ENCODE measurements at places on chromosomes 7 and 10. TPM values are rescaled to one million over a fixed set of nuclear protein-coding genes. Genes with fewer than 3 reads are reported as not detected.

Gene NIPSNAP2
- total RNA-seq = 56.7 TPM

Gene SPDYE1
- total RNA-seq = not detected

Gene RNF32
- 0.43 TPM for total RNA-seq

Gene TRA2A
- 86.5 TPM for total RNA-seq

Gene PRDX3
- 203 TPM for total RNA-seq

Gene PRKG1
- total RNA-seq = not detected

Gene GARIN1A
- not detected for total RNA-seq

Gene OR13A1
- not detected for total RNA-seq

Gene GPC2
- total RNA-seq = 4.3 TPM

Gene GFRA1
- not detected for total RNA-seq

DNA sequence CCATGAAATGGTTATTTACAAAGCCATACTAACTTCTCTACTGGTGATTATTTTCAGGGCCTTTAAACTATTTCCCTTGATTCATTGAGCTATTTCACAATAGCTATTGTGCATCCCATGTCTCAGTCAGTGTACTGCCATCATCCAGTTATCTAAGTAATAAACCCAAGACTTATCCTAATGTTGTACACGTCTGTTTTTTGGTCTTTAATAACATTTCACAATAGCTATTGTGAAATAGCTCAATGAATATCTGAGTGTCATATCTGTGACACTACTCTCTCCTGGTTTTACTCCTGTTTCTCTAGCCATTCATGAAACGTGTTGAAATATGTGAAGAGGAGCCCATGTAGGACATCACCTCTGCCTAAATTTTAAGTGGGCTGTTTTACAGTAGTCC lies 36.5 kb upstream of the TMEM140 start:
- DNase-seq = no peak

GRCh38 chr10:34339816-34340553 lies 475.1 kb downstream of the PARD3 start:
- no peak for DNase-seq

DNA sequence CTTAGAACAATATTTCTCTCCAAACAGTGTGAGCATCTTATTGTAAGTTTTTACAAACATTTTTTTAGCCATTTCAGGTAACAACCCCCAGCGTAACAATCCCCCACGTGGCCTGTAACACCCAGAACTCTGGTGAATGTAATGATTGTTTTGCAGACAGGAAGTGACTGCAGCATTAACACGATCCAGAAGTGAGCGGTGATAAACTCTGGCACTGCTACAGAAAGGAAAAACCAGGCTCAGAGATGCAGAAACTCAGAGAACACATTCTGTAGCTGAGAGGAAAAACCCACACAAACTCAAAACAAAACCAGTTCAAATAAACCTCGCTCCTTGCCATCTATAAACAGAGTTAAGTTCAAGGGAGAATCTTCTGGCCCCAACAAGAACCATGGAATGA lies 285.7 kb downstream of the FGFR2 start:
- no peak for DNase-seq

GRCh38 chr7:133693281-133693680 lies 433.9 kb upstream of the LRGUK start:
- no peak for DNase-seq

- no peak for DNase-seq
Observed at GRCh38 chr10:11110539-11110938, 92.9 kb downstream of the CELF2 start.

DNA sequence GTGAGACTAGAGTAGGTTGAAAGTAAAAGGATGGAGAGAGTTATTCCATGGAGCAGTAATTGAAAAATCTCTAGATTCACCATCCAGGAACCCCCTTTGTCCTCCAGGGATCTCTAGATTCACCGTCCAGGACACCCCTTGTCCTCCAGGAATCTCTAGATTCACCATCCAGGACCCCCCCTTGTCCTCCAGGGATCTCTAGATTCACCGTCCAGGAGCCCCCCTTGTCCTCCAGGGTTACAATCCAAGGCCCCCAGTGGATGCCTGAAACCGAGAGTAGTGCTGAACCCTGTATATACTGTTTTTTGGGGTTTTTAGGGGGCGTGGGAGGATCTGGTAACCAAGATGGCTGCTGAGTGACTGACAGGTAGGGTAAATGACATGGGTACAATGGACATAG lies 38.3 kb upstream of the PPP2R2D start:
- no peak for DNase-seq

DNA sequence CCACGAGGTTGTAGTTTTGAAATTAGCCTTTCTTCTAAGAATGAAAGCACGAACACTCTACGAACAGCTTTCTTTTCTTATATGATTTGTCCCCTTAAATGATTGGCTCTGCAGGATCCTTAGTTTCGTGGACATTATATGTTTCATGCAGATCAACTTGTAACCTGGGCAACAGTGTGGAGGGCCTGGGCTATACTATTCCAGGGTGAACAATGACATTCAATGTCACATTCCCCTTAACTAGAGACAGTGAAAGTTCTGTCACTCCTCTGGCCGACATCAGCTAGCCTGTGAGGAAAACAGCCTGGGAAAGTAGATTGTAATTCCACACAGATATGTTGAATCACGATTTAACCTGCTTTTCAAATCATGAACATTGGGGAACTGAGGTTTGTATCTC lies 23.4 kb downstream of the TAS2R16 start:
- DNase-seq = no peak

GRCh38 chr10:19247843-19248242 lies 199.2 kb downstream of the MALRD1 start:
- DNase-seq = no peak

GRCh38 chr10:326894-327635 lies 191.8 kb downstream of the ZMYND11 start:
- no peak for DNase-seq

DNA sequence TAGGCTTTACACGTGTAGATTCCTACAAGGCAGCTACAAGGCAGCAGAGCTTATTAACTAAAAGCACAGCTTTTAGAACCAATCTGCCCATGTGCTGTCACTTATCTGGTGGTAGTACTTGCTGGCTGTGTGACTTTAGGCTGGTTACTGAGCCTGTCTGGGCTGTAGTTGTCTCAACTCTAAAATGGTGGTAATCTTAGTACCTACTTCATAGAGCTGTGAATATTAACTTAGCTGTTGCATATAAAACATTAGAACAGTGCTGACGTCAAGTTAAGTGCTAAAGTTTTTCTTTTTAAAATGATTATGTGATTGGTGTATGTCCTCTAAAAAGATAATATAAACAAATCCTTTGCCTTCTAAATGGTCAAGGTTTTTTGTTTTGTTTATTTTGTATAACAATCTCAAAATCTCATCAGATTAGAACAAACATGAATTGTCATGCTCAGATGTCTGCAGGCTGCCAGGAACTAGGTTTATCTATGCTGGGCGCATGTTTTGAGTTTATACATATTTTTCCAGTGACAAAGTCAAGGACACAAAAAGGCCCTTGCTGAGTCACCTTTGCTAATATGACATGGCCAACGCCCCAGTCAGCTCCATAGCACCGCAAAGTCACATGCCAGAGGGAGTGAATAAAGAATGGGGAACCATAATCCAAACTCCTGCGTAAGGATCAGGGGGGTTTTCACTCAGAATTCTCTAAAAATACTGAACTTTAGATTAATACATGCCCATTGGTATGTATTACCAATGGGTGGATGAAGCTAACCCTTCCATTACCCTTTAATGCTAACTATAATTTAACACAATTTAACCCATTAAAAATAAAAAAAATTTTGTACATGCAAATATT lies 39.8 kb upstream of the ARL4A start:
- no peak for DNase-seq

DNA sequence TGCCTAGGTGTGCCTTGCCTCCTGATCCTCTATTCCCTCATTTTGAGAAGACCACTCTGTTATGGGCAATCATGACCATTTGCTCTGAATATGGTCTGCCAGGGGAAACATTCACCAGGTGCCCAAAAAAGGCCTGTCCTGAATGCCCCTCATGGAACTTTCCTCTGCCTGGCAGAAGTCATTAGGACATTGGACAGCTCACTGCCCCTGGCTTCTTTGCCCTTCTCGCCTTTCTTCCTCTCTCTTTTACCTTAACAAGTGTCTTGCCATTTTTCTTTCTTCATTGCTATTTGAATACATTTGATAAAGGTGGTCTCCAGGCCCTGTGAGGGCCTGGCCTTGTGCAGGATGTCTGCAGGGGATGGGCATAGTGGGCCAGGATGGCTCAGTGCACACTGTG lies 20.3 kb downstream of the MBL2 start:
- no peak for DNase-seq

DNA sequence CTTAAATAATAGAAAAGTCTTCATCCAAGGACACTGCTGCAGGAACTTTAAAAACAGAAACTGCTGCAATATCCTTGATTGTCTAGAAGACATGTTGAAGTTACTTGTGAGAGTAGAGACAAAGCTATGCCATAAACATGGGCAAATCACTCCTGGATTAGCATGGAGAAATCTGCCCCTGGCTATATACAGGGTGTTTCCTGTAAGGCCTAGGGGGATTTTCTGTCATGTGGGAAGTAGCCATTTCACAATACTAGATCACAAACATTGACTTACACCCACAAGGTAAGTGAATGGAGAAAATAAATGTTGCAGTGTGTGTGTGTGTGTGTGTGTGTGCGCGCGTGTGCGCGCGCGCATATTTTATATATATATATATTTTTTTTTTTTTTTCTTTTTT lies 35.2 kb upstream of the PDK4 start:
- DNase-seq = no peak

DNA sequence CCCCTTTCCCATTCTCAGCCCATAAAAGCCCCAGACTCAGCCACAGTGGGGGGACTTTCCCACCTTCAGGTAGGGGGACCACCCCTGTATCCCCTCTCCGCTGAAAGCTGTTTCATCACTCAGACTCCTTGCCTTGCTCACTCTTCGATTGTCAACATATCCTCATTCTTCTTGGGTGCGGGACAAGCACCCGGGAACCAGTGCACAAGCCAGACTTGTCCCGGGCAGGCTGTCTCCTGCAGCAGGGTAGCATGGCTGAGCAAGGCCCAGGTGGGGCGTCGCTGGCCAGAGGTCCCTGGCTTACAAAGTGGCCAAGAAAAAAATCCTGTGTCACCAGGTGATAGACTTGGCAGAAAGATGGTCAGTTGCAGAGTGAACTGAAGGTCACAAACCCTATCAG lies 64.7 kb downstream of the NOD1 start:
- DNase-seq = no peak

GRCh38 chr10:17643755-17644484 lies at the start of gene STAM:
TSS of gene STAM (plus strand) at chr10:17644151. CDS start at chr10:17644340, 189 bp downstream.
- peak; percentile 96 for DNase-seq

- DNase-seq = no peak
Observed at GRCh38 chr10:9910446-9910845, 1107.2 kb upstream of the CELF2 start.

- peak; percentile 70 for DNase-seq
Observed at GRCh38 chr10:73785721-73786511, 510 bp downstream of the ZSWIM8 start.

DNA sequence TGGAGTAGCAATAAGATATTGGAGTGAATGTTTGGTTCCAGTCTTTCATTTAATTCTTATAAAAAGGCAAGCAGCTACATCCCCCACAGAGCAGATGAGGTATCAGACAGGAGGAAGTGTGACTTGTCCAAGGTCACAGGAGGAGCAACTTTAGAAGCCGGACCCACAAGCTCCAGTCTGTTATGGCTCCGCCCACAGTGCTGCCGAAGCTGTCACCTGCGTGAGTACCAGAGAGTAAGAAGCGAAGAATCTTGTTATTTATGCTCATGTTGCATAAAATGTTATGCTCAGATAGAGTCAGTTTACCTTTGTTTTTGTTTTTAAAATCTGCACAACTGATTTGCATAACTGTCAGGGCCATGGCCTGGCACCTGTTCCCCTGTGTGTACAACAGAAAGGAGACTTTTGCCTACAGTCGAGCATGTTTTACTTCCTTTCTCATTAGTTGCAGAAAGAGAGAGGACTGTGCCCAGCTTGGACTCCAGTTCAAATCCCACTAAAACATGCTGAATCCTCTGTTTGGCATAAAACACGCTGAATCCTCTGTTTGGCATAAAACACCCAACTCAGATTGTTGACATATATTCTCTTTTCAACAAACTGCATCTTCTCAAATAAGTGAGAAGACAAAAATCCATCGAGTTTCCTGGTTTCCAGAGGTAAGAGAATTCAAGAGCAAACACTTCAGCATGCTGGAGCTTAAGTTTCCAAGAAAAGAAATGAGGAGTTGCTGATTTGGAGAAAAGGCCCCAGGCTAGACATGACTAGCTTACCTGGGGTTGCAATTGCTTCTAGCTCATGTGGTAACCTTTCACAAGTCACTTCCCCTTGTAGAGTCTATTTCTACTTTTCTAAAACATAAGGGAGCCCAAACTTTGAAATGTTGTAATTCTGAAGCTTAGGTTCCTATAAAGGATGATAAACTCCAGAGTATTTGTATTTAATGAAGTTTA lies 409.8 kb upstream of the ZMIZ1 start:
- DNase-seq = no peak

GRCh38 chr10:69362471-69362954 lies 54.2 kb downstream of the TACR2 start:
- DNase-seq = no peak

GRCh38 chr7:151590071-151590849 lies 70.6 kb upstream of the RHEB start:
- no peak for DNase-seq

DNA sequence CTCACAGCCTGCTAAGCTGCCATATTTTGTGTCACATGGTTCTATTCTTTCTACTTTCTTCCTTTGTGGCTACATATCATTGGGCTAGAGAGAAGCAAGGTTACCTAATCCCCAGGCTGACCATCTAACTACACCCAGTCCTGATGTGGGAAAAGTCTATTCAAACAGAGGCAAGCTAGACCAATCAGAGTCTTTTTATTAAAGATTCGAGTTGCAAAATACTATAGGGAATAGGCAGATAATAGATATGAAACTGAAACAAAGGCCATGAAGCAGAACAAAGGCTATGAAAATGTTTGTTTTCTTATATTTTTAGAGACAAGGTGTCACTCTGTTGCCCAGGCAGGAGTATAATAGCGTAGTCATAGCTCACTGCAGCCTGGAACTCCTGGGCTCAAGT lies 36.7 kb downstream of the MTERF1 start:
- DNase-seq = no peak

DNA sequence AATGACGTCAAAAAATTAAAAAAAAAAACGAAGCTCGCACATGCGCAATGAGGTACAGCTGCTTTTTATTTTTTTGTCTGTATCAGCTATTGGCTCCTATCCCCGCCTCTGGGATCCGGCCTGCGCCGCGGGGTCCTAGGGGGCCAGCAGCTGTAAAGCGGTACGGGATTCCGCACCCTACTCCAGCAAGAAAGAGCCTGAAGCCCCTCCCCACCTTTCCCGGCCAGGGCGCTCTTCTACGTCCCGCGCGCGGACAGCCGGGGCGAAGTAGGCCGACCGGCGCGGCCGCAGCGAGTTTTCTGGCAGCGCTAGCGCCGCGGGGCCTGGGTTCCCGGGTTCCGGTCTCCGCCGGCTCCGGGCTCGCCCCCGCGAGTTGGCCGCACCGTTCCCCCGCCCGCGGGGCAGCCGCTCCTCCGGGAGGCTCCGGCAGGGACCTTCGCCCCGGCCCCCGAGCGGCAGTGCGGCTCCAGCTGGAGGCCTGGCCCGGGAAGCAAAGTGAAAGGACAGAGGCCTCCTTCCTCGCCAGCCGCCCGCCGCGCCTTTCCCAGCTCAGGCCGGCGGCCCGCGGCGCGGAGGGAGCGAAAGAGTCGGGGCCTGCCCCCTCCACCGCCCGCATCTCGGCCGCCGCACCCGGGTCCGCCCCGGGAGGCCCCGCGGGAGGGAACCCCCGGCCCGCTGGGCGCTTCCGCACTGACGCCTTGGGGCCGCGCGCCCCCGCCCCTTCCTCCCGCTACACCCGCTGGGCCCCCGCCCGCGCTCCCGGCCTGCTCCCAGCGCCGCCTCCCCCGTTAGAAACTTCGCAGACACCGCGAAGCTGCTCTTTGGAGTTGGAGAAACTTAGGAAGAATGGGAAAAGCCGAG lies 4.7 kb upstream of the SPAG6 start:
- DNase-seq = peak; percentile 65

- peak; percentile 19 for DNase-seq
Observed at GRCh38 chr10:58385784-58386112, 538 bp downstream of the TFAM start.

All from activated CD8-positive, alpha-beta T cell treated with anti-CD3 and anti-CD28 coated beads for 36 hours (primary cell).